ENCODE measurements at places on chromosomes 11 and 22.

DNA sequence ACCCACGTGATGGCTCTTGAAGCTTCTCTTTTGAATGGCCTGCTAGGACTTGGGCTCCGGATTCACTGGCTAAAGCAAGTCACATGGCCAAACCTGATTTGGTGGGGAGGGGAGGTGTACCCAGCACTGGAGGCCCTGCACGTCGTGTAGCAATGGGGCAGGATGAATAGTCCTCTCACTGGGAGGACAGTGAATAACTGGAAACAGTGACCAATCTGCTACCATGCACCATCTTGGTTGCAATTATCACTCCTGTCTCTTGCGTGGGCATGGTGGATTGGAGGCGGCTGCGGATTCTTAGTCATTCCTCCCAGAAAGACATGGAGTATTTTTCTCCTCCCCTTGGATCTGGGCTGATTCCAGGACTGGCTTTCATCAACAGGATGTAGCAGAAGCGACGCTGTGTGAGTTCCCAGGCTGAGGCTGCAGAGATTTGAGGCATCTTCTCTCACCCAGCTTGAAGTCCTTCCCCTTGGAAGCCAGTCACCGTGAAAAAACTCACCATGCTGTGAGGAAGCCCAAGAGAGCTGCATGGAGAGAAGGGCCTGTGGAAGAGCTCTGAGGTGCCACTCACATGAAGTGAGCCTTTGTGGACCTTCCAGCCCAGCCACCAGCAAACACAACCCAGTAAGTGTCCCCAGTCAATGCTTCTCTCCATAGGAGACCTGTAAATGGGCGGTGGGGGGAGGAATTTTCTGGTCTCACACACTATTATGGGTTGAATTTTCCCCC is 70.4 kb downstream of the IGLL1 start:
- DNase-seq, result peak; percentile 39

- no peak for DNase-seq
These were observed 39.3 kb upstream of the SPON1 start for GRCh38 chr11:13923182-13923581.

- no peak for DNase-seq
These were observed 18.7 kb downstream of the TRIM44 start for GRCh38 chr11:35681163-35681767.

- DNase-seq, result no peak
These were observed 106.8 kb downstream of the STK33 start for GRCh38 chr11:8487261-8487660.

DNA sequence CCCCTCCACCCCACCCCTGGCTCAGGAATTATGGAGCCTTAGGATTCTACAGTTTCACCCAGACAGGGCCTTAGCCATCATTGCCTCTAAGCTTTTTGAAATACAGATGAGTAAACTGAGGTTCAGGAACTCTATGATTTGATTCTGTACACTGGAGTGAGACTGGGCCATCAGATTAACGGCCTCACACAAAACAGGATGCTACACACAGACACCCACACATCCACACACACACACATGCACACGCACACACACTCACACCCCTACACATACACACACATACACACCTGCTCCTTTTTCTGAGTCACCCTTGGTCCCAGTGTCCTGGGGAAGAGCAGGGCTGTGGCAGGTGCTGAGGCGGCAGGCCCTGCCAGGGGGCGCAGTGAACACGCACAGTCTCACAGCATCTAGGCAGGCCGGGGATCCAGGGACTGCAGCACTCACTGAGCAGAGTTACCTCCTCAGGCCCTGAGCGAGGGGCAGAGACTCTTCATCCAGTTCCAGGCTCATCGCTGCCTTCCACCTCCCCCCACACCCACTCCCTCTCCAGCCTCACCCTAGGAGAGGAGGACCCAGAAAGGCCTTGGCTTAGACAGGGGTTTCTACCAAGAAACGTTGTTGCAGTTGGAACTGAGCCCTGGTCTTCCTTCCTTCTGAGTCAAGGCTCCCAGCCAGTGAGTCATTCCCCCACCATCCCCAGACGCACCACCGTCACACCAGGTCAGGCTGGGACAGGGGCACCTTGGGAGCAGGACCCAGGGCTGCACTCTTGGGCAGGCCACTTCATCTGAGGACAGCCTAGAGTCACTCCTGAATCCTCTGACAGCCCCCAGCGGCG is 89.8 kb upstream of the PARVA start:
- DNase-seq, result peak; percentile 96

DNA sequence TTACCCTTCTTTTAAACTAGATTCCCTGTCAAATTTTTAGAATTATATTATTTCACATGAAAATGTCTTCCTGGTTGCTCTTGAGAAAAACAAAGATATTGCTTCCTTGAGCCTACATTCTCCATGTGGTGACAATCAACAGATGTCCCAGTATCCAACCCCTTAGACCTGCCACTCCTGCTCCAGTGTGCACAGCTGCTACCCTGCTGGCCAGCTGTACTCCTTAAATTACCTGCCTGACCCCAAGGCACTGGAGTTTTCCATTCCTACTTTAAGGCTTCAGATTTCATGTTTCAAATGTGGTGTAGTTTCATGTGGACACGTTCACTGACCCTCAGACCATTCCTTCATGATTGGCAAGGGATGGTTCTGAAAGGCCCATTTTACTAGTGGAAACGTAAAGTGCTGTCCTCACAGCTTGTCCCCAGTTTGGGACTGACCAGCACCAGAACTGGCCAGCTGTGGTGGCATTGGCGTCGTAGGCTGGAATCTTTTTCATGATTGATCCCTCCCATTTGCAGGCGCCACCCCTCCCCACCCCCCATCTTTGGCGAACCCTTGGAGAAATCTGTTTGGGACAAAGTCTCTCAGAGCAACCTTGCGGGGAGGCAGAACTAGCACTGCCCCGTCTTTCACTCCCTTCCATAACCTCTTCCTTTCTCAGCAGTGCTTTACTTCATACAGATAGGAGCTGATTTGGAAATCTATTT is 123.5 kb downstream of the DBX1 start:
- DNase-seq, result no peak

DNA sequence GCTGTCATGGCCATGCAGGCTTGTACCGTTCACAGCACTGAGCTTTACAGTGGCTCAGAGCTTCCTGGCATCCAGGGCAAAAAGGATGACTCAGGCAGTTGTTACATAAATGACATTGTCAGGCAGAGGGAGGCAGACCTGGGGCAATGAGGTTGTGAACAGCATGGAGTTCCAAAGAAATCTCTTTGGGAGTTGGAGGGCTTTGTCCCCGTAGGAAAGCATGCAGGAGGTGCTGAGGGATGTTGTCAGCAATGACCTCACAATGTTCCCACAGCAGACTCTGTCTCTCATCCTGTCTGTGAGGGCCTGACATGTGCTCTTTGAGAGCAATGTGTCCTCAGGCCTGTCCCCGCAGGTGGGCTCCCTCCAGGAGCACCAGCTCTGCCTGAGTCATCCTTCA is 25.9 kb upstream of the PDE2A start:
- no peak for DNase-seq

GRCh38 chr11:14357881-14358728 is 878 bp downstream of the RRAS2 start:
- peak; percentile 20 for DNase-seq

- DNase-seq, result no peak
These were observed 38.1 kb upstream of the POU2AF1 start for GRCh38 chr11:111417011-111417765.

DNA sequence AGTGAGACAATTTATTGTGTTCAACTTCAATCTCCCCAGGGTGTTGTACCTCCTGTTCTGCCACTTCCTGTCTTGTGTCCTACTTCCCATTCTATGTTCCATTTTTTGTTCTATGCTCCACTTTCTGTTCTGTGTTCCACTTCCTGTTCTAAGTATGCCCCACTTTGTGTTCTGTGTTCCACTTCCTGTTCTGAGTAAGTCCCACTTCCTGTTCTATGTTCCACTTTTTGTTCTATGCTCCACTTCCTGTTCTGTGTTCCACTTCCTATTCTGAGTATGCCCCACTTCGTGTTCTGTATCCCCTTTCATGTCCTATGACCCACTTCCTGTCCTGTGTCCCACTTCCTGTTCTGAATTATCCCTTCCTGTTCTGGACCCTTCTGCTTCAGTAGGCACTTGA is 732.7 kb downstream of the TBC1D22A start:
- no peak for DNase-seq

- DNase-seq, result no peak
These were observed at the start of gene ASCL2 for GRCh38 chr11:2270322-2271076. ASCL2 (minus strand) TSS chr11:2270588; CDS start chr11:2270332, 256 bp downstream.

- no peak for DNase-seq
These were observed 38.0 kb upstream of the GALNT18 start for GRCh38 chr11:11659567-11660362.

DNA sequence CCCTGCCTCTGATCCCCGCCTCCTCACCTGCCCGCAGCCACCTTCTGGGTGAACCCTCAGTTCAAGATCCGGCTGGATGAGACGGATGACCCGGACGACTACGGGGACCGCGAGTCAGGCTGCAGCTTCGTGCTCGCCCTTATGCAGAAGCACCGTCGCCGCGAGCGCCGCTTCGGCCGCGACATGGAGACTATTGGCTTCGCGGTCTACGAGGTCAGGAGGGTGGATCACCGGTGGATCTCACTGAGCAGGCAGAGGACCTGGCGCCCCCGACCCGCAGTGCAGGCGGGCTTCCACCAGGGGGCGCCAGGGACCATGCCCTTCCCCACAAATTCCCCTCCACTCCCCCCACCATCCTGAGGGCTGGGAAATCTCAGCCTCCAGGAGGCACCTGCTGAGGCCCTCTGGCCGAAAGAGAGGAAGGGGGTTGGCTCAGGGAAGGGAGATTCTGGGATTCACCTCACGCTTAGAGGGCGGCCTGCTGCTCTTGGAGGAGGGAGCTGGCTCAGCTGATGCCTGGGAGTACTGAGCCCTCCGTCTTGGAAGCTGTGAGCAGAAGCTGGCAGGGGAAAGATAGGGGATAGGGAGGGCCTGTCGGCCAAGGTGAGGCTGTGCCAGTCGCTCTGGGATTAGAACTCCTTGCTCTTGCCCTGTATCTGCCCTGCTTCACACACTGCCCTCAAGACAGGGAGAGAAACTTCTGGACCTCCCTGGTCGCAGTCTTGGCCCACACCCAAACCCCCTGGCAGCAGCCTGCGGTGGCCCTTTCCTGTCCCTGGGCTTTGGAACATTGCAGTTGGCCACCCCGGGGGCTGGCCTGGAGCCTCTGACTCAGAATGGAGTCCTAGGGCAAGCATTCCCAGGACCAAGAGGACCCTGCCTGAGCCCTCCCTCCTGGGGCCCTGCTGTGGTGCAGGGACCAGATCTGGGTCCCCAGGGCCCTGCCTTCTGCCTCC is 23.2 kb downstream of the CAPN1 start:
- DNase-seq, result no peak

DNA sequence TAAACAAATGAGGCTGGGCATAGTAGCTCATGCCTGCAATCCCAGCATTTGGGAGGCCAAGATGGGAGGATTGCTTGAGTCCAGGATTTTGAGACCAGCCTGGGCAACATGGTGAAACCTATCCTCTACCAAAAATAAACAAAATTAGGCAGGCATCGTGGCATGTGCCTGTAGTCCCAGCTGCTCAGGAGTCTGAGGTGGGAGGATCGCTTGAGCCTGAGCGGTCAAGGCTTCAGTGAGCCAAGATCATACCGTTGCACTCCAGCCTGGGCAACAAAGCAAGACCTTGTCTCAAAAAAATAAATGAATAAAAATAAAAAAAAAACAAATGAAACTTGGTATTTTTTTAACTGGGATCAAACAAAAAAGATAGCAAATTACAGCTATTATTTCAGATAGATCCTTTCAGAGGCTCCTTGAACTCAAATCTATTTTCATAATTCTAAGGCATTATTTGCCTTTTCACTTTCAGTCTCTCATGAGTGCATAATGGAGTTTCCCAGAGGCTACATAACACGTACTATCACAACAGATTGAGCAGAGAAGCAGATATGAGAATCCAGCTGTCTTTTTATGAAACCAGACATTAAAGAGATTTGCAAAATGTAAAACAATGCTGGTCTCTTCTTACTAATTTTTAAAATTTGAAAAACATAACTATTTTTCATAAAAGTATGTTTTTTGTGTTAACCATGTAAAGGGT is 23.1 kb downstream of the DDIAS start:
- DNase-seq, result no peak

- no peak for DNase-seq
These were observed 4.6 kb downstream of the RFPL1 start for GRCh38 chr22:29442976-29443375.

GRCh38 chr11:127136438-127136837 is 135.9 kb upstream of the KIRREL3 start:
- DNase-seq, result no peak

GRCh38 chr11:48090174-48090573 is 109.8 kb downstream of the PTPRJ start:
- no peak for DNase-seq

- DNase-seq, result no peak
These were observed 39.6 kb downstream of the AP2A2 start for GRCh38 chr11:965206-965775.

GRCh38 chr11:1333860-1334259 is 24.4 kb upstream of the TOLLIP start:
- DNase-seq, result no peak

Data from astrocyte of the cerebellum (primary cell).